Calu3 (cell line): ENCODE measurements at places on chromosomes 4 and X.

- no peak for DNase-seq
Observed at GRCh38 chr4:101724093-101724492, 66.4 kb upstream of the BANK1 start.

DNA sequence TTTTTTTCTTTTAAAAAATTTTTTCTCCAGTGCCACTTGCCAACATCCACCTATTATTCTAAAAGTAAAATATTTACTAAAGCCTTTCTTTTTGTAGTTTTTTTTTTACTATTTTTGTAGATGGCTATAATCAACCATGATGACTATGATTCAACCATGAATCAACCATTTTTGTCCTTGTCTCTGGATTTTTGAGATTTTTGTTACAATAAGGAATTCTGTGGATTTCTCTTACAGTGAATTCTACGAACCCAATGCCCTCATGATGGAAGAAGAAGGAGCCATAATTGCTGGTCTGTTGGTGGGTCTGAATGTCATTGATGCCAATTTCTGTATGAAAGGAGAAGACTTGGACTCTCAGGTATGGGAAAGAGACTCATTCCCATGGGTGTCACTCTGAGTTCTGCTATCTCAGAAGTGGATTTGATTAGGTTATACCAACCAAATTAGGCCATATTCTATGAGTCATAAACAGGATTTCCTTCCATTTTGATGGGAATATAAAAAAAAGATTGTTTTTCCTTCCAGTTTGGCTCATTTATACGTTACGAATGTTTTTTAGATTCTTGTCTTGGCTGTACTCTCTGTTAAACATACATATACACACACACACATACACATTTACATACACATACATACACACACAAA lies 46.7 kb downstream of the RUFY3 start:
- DNase-seq, result no peak

- DNase-seq, result no peak
Observed at GRCh38 chr4:67499799-67500198, 45.5 kb downstream of the CENPC start.

DNA sequence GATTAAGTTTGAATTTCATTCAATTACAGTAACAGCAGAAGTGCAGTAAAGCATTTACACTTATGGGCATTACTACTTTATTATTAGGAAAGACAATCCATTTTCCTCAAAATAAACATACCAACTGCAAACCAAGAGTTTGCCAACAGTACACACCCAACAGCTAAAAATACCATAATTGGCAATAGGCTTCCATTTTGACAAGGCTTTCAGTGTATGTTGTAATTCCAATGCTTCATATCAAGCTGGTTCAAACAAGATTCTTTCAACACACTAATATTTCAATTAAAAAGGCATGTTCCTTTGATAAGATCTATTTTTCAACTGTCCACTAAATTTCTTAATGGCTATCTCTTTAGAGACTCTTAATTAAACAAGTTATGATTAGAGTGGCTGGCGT lies 12.1 kb downstream of the EIF1AX start:
- no peak for DNase-seq

DNA sequence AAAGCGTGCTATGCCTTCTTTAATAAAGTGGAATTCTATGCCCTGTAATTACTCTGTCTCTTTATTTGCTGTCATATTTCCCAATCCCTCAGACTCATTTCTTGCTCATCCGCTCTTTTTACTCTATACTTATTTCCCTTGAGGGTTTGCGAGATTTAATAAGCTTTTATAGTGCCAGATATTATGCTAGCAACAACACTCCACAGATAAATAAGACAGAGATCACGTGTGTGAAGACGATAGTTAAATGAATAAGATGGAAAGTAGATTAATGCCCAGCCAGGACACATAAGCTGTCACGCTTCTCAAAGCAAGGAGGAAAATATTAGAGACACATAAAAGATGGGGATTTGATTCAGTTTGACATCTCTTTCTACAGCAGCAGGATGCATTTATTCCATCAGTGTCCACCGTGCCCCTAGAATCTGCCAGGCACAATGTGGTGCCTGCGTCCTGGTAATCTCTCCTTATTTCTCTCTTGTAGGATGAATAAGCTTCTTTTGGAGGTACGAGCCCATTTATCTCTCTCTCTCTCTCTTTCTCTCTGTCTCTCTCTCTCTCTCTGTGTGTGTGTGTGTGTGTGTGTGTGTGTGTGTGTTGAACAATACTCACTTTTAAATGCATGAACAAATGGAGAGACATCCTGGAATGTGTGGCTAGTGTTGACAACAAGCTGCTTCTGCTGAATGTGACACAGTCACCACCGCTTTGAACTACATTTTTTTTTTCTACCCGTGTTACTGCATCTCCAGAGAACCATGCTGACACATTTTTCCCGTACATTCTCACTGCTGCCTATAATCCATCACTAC lies 48.2 kb downstream of the TMEM156 start:
- DNase-seq, result no peak

DNA sequence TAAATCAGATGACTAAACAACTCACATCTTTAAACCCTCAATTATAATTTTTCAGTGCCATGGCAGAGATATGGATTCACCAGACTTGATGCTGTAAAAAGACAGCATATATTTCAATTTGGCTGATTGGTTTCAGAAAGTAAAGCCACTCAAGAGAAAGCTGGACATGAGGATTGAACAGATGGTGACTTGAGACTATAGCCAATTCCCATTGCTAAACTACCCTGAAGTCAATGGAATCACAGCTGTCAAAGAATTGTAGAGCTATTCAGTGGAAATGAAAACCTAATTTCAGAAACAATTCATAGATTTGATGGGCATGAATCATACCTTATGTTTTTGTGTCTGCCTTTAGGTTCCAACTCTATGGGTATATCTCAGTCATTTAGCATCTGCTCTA lies 510.6 kb upstream of the BOD1L1 start:
- DNase-seq, result no peak

DNA sequence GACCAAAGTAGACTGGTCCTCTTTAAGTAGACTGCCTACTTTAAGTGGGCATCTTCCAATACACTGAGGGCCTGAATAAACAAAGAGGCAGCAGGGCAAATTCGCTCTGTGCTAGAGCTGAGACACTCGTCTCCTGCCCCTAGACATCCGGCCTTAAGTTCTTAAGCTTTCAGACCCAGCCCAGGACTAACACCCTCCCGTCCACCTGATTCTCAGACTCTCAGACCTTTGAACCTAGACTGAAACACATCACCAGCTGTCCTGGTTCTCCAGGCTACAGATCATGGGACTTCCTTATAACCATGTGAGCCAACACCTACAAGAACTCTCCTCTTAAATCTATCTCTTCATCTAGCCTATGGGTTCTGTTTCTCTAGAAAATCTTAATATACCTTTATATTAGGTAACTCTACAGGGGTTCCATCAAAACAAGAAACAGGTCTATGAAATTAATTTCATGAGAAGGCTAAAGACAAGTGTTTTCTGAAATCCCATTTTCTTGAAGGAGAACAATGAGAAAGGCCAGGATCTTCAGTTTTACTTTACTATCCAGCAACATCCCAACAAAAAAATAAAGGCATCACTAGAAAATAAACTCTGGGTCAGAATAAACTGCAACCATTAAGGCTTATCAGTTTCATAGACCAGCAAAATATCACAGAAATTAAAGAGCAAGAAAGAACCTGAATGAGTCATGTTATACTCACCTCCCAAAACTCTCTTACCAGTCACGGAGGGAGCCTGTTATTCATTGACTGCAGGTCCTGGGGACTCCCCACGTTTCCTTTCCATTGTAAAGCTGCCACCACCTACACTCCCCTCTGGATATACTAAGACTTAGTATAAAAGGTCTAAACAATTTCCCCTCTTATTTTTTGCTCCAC lies 14.8 kb downstream of the ADGRA3 start:
- DNase-seq, result peak; percentile 72

GRCh38 chr4:70666369-70666768 lies at the start of gene JCHAIN:
TSS of gene JCHAIN (minus strand) at chr4:70666508. CDS start at chr4:70666490, 18 bp downstream.
- DNase-seq, result no peak

GRCh38 chr4:142345924-142346323 lies 500.2 kb downstream of the INPP4B start:
- DNase-seq, result no peak

- peak; percentile 4 for DNase-seq
Observed at GRCh38 chr4:90546114-90546513, 418.9 kb downstream of the CCSER1 start.

DNA sequence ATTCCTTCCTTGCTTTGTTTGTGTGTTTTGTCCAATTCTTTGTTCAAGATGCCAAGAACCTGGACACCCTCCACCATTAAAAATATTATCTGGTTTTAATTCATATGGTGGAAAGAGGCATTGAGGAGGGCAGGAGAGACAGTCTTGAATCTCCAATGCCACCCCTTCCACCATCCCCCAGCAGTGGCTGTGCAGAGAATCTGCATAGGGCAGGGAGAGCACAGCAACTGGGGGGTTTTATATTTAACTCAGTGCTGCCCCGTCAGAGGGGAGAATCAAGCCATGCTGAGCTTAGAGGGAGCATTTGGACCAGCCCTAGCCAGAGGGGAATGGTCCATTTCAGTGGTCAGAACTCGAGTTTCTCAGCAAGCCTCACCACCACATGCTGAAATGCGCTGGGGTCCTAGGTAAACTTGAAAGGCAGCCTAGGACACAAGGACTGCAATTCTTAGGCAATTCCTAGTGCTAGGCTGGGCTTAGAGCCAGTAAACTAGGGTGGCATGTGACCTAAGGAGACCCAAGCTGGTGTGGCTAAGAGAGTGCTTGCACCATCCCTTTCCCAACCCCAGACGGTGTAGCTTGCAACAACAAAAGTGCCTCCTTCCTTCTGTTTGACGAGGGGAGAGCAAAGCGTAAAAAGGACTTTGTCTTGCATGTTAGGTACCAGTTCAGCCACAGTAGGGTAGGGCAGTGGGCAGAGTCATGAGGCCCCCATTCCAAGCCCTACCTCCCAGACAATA lies 34.2 kb downstream of the CCDC158 start:
- no peak for DNase-seq

DNA sequence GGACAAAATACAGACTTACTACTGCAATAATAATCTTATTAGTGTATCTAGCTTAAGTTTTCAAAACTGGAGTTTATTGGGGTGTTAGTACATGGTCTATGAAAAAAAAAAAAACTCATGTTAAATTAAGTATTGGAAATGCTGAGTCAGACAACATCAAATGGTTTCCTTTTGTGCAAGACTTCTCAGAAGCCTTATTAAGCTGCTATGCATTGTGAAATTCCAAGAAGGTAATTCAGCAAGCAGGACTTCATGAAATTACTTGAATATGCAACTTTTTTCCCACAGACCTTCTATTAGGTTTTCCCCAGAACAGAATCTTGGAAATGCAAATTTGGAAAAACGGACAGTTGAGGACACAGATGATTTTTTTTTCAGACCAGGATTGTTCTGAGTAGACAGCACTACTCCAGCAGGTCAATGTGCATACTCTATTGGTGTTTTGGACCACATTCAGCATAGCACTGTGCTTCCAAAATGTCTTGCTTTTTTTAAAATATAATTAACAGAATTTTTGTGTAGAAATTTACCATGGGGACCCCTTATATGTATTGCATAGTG lies 568.8 kb upstream of the TENM3 start:
- no peak for DNase-seq

DNA sequence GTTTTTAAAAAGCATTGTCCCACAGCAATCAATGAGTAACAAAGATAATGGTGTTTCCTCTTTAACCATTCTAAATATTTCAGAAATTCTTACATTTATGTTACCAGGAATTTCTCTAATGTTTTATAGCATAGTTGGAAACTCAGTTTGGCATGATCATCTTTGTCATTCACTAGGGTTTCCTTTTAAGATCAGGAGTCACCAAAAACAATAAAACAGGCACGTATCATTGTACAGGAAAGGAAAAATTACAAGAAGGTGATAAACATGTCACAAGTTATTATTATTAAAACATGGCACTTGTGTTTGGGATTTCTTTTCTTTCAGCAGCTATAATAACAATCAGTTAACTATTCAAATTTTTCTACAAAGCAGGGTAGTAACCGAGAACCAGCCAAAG lies 84.0 kb downstream of the SLC10A7 start:
- no peak for DNase-seq

DNA sequence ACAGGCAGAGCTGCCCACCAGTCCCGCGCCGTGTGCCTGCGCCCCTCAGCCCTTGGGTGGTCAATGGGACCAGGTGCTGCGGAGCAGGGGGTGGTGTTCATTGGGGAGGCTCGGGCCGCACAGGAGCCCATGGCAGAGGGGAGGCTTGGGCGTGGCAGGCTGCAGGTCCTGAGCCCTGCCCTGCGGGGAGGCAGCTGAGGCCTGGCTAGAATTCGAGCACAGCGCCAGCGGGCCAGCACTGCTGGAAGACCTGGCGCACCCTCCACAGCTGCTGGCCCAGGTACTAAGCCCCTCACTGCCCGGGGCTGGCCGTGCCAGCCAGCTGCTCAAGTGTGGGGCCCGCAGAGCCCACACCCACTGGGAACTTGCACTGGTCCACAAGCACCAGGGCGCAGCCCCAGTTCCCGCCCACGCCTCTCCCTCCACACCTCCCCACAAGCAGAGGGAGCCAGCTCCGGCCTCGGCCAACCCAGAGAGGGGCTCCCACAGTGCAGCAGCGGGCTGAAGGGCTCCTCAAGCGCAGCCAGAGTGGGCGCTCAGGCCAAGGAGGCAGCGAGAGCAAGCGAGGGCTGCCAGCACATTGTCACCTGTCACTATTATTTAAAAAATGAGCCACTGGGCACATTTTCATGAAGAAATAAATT lies 645.8 kb downstream of the CENPC start:
- no peak for DNase-seq

DNA sequence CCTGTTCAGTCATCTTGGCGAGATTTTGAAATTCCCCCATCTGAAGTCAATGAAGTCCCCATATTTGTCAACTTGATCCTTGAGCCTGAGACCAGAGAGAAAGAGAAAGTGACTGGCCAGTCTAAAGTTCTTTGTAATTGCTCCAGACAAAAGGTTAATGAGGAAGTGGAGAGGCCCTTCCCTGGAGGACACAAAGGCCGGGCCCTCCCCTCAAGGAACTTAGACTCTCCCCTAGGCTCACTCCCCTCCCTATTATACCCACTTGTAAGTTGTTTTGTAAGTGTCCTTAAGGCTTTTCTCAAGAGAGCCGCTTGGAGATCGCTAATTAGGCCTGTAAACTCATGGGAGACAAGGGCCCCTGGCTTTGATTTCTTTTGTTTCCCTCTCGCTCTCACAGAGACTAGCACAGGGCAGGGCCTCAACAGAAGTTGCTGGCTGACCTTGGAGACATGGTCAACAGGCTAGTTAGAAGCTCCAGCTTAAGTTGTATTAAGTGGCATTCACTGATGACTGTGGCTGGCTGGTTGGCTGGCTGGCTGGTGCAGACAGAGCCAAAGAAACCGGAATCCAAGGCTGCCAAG lies 20.3 kb upstream of the GPC4 start:
- DNase-seq, result no peak

- DNase-seq, result no peak
Observed at GRCh38 chrX:140318296-140318695, 186.6 kb downstream of the SOX3 start.

- DNase-seq, result no peak
Observed at GRCh38 chr4:41039317-41039716, 175.0 kb downstream of the APBB2 start.
